ENCODE measurements at places on chromosomes 7 and 10.

DNA sequence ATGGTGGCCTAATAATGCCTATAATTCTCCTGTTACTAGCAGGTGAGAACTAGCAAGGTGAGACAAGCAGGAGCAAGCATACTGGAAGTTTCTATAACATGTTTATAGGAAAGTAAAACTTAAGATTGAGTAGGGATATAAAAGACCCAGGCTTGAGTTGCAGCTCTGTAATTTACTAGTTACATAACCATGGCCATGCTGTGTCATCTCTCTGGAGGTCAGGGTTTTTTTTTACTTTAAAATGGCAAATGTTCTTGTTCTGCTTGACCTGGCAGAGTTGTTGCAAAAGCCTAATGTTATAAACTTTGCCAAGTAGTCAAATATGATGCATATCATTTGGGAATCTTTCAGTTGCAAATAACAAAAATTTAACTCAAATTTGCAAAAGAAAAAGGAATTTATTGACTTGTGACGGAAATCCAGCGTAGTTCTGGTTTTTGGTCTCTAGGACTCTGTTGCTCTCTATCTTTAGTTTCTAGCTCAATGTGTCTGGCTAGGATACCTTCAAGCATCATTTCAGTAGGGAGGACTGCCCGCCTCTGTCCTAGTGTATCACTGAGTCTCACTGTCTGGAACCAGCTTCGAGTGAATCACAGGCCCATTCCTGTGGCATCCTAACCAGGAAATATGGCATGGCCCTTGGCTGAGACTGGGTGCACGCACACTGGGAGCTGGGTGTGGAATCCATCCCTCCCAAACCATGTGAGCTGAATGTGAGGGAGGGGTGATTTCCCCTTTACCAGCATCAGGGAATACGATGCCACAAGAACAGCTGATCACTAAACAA, 67.9 kb downstream of the ADAM22 start:
- DNase-seq = no peak

GRCh38 chr10:99888622-99889021, 106.2 kb downstream of the ABCC2 start:
- DNase-seq = no peak

- DNase-seq = peak; percentile 74
These were observed 127.4 kb upstream of the AGR3 start for GRCh38 chr7:17009007-17009719.

GRCh38 chr10:101709359-101710058, 14.5 kb upstream of the FBXW4 start:
- DNase-seq = peak; percentile 13

DNA sequence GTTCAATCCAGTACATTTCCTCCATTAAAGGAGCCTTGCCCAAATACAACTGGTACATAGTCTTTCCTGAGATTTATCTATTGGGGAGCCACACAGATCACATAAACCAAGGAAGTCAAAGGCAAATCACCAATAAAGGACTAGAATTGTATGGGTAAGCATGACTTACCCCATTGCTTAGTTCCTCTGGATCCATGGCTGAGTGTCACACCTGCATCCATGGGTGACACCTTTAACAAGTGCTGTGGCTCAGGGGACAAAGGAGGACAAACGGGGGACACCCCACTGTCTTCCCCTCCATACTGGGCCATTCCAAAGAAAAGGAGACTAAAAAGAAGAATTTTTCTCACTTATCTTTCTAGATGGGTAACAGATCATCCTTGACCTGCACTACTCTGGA, 30.4 kb downstream of the ZNF92 start:
- DNase-seq = peak; percentile 20

DNA sequence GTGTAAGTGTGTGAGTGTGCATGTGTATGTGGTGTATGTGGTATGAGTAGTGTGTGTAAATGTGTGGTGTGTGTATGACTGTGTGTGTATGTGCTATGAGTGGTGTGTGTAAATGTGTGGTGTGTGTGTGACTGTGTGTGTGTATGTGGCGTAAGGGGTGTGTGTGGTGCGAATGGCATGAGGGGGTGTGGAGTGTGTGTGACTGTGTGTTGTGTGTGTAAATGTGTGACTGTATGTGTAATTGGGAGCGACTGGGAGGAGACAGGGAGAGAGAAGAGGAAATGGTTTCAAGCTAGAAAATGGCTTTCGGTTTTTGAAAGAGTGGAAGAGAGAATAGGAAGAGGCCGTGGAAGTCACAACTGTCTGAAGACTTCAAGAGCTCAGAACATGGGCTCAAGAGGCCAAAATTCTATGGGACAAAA, 23.6 kb upstream of the GATAD1 start:
- DNase-seq = peak; percentile 54

GRCh38 chr7:143463556-143463955, 14.1 kb upstream of the TAS2R41 start:
- DNase-seq = no peak

- DNase-seq = peak; percentile 10
These were observed 693.1 kb downstream of the PARD3 start for GRCh38 chr10:34121781-34122622.
